Calu3 (cell line): ENCODE measurements at places on chromosomes 13 and 19. TPM values are rescaled to one million over a fixed set of nuclear protein-coding genes. Genes with fewer than 3 reads are reported as not detected.

DNA sequence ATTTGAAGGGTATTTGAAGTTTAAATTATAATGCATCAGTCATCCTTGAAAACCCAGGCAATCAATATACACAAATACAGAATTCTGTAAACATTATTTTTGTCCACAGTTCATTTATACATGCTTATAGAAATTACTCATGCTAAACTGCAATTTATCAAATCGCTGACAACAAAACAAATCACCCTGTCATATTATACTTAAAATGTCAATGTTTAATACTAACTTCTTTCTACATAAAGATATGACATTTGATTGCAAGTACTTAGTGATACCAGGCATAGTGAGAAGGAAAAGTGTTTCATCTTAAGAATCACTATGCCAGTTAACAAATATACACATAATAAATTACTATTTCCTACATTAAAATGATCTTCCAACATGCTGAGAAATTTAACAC lies 232.0 kb downstream of the PCDH20 start:
- no peak for DNase-seq

Gene OR4F17
- 4.0 and 4.3 TPM in 2 replicates for total RNA-seq

Gene KCTD15
- 12.5 and 18.6 TPM in 2 replicates for total RNA-seq

- peak; percentile 11 for DNase-seq
These were observed 15.7 kb downstream of the RANBP3 start for GRCh38 chr19:5961969-5962945.

- DNase-seq: no peak
These were observed 14.6 kb upstream of the KCNN1 start for GRCh38 chr19:17951990-17952976.

GRCh38 chr19:48321372-48321621 lies 4.1 kb upstream of the EMP3 start:
- DNase-seq: peak; percentile 98

Gene ZNF675
- 15.6 and 16.1 TPM in 2 replicates for total RNA-seq

DNA sequence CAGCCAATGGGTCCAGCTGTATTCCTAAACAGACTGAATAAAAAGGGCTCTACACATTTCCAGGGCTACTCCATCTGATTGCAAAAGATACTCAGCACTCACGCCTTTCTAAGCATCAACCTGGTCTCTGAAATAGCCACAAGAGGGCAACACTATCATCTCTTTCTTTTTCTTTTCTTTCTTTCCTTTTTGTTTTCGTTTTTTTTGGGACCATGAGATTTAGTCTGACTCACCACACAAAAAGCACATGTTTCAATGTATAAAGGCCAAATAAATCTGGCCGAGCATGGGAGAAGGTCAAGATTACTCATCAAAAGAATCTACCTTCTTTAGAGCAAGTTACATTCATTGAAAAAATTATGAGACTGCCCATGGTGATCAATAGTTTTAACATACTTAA lies 805.6 kb upstream of the ARGLU1 start:
- no peak for DNase-seq

GRCh38 chr19:15402411-15403150 lies 16.2 kb downstream of the AKAP8L start:
- no peak for DNase-seq
